Epithelial cell of prostate (primary cell): ENCODE measurements at places on chromosomes 5 and 9.

- DNase-seq = no peak
Measured at GRCh38 chr5:55820488-55820887, 30.7 kb upstream of the IL31RA start.

- no peak for DNase-seq
Measured at GRCh38 chr9:115717711-115718173, 435.8 kb upstream of the PAPPA start.

GRCh38 chr5:29899583-29899982 lies 1293.9 kb upstream of the CDH6 start:
- no peak for DNase-seq

DNA sequence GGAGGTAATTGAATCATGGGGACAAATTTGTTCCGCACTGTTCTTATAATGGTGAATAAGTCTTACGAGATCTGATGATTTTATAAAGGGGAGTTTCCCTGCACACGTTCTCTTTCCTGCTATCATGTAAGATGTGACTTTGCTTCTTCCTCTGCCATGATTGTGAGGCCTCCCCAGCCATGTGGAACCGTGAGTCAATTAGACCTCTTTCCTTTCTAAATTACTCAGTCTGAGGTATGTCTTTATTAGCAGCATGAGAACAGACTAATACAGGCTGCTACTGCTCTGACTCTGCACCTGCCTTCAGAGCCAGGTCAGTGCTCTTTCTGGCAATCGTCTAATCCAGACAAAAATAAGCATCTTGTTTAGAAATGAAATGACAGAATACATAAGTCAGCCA lies 479.2 kb upstream of the TUSC1 start:
- no peak for DNase-seq

DNA sequence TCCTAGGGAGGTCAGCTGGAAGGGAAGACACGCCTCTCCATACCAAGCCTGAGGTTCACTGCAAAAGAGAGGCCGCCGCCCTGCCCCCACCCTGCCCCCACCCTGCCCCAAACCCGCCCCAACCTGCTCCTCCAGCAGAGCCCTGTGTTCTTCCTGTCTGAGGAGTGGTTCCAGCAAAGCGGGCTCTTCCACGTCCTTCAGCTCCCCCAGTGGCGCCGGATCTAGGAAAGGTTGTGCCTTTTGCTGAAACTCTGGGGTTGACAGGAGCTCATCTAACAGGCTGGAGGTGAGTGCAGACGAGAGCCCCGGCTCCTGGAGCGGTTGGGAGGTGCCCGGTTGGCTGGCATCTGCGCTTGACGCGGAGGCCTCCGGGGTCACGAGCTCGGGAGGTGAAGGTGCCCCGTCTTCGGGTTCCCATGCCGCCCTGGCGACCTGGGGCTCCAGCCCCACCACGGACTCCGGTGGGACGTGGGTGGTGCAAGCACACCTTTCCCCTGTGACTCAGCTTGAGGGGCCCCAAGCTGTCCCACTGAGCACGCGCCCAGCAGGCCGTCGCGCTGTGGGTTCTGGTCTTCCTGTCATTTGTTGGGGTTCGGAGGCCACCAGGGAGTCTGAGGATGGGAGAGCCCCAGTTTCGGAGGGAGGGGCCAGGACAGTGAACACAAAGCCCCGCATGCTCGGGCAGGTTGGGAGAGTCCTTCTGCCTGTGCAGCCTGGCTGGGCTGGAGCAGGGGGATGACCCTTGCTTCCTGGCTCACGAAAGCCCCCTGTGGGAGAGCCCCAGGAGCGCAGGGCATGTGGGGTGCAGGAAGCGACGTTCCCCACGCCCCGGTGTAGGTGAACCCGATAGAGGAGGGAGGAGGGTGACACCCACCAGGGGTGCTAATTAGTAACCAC lies 1467.1 kb downstream of the FOXD4L5 start:
- no peak for DNase-seq

- no peak for DNase-seq
Measured at GRCh38 chr9:33517373-33517772, 6.7 kb upstream of the ANKRD18B start.

- peak; percentile 97 for DNase-seq
Measured at GRCh38 chr5:142720641-142721271, 34.9 kb upstream of the FGF1 start.

DNA sequence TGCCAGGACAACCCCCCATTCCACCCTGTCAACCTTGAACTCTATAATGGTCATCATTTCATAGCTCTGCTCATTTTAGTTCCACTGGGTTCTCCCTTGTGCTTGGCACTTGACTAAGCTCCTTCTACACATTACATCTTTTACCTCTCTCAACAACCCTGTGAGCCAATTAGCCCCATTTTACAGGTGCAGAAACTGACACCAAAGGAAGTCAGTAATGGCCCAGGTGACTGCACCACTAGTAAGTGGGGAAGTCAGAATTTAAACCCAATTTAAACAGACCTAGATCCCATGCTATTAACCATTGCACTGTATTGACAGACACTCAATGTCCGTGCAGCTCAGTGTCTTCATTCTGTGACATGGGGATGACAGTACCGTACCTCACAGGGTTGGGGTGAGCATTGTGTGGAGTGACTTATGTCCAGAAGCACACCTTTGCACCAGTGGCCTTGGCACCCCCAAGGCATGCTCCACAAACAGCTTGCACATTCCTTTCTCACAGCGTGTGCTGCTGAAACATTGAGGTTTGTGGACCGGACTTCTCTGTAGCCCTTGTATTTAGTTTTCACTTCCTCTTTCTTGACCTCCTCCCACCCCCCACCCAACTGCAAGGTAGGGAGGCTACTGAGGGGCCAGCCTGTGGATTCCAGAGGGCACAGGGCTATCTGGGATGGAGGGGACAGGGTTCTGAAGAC lies 23.1 kb downstream of the IRF1 start:
- DNase-seq = no peak

DNA sequence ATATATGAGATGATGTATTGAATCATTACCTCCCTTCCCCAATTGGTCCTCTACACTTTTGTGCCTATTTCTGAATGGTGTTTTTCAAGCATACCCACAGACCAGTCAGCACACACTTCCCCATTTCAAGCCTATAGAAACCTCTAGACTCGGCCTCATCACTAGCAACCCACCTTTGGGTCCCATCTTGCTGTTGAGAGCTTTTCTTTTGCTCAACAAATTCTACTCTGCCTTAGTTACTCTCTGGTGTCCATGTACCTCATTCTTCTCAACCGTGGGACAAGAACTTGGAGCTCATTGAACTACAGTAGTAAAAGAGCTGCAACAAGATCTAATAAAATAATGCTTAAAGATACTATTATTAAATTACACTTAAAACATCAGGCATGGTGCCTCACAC lies 49.0 kb upstream of the KDM4C start:
- DNase-seq = no peak

DNA sequence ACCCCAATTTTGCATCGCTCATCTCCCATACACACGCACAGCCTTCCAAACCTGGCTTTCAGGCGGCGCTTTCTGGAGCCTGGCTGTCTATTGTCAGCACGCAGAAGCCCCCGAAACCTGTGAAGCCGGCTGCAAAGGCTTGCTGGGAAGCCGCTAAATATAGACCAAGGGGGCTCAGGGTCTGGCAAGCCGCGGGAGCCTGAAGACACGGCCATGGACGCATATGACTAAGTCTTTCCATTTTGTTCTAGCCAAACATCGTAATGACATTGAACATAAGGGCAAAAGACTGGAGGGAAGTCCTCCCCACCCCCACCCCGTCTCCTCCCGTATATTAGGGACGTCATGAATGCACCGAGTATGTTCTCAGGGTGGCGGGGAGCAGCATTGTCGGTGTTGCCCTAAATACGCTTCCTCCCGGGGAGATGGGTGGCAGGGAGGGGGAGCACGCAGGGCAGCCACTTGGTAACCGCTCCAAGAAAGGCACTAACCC lies 1.1 kb downstream of the CTNND2 start:
- no peak for DNase-seq

- no peak for DNase-seq
Measured at GRCh38 chr9:71986900-71987299, 73.5 kb downstream of the C9orf57 start.

- DNase-seq = no peak
Measured at GRCh38 chr9:93216073-93216365, 32.1 kb downstream of the WNK2 start.

GRCh38 chr5:91127456-91128081 lies 255.5 kb downstream of the ARRDC3 start:
- DNase-seq = no peak

- no peak for DNase-seq
Measured at GRCh38 chr5:126694403-126694802, 82.5 kb upstream of the LMNB1 start.

- DNase-seq = no peak
Measured at GRCh38 chr5:149411738-149412519, 32.8 kb upstream of the IL17B start.

GRCh38 chr5:27821681-27822080 lies 783.3 kb upstream of the CDH9 start:
- no peak for DNase-seq

GRCh38 chr5:57398413-57399093 lies 84.1 kb downstream of the ACTBL2 start:
- no peak for DNase-seq

DNA sequence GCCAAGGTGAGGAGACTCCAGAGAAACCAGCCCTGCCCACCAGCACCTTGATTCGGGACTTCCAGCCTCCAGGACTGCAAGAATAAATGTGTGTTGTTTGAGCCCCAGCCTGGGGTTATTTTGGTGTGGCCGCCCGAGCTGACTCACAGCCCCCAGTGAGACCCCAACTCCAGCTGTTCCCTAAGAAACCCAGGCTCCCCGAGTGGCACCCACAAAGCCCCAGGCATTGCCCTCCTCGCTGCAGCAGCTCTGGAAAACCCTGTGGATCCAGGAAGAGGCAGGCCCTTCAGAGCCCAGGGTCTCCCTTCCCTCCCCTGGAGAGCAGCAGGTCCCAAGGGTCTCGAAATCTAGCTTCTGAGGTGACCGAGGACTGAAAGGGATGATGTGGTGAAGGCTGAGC lies 69.2 kb upstream of the PPP1R26 start:
- no peak for DNase-seq

- DNase-seq = no peak
Measured at GRCh38 chr5:68648944-68649857, 433.6 kb downstream of the PIK3R1 start.

DNA sequence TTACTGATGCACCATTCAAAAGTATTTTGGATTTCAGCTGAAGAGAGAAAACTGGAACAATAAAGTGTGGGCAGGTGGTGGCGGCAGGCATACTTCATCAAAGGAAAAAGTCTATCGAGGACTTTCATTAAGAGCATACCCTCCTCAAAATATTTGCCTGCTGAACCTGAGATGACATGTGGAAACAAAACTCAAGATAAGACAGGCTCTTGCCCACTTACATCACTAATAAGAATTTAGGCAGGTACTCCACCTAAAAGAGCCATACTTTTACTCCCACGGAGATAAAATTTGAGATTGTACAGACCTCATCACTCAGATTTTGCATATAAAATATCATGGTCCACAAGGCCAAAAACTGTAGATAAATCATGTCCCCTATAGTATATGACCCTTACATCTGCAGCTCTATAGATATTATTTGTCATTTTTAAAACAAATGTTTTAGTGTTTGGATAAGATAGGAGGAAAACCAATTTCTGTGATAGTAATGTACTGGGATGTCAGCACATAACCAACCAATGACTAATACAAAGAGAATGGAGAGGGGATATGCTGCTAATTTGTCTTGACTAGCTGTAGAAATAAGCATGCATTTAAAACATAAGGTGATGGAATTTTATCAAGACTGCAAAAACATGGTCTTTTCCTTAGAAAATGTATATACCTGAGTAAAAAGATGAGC lies 730.6 kb upstream of the ZNF608 start:
- no peak for DNase-seq

- DNase-seq = no peak
Measured at GRCh38 chr9:134648701-134649530, 7.3 kb downstream of the COL5A1 start.

- no peak for DNase-seq
Measured at GRCh38 chr9:86753836-86754235, 193.5 kb downstream of the GAS1 start.

- no peak for DNase-seq
Measured at GRCh38 chr5:155815248-155815647, 511.7 kb upstream of the SGCD start.

GRCh38 chr9:129241725-129242124 lies 63.7 kb upstream of the IER5L start:
- DNase-seq = no peak

GRCh38 chr5:10310066-10310779 lies 2.5 kb upstream of the CMBL start:
- DNase-seq = peak; percentile 41

GRCh38 chr5:165602529-165602928 lies 2097.1 kb downstream of the MAT2B start:
- DNase-seq = no peak

DNA sequence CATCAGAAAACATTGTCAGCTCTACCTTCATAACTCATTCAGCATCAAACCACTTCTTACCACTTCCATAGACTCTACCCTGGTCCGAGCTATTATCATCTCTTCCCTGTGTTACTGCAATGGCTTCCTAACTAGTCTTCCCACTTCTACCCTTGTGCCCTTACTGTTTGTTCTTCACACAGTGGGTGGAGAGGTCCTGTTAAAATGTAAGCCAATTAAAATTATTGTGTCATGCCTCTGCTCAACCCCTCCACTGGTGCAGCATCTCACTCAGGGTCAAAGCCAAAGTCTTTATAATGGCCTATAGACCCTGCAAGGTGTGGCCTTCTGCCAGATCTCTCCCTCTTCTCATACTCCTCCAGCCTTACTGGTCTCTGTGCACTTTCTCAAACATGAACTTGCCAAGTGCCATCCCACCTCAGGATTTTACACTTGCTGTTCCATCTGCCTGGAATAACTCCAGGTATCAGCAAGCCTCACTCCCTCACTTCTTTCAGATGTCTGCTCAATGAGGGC lies 22.8 kb upstream of the ARAP3 start:
- no peak for DNase-seq

- no peak for DNase-seq
Measured at GRCh38 chr9:121144482-121144881, 57.2 kb downstream of the RAB14 start.

- DNase-seq = no peak
Measured at GRCh38 chr5:33035851-33036527, 324.9 kb downstream of the NPR3 start.

GRCh38 chr9:127915325-127915752 lies 1.5 kb downstream of the ST6GALNAC4 start:
- no peak for DNase-seq

- DNase-seq = no peak
Measured at GRCh38 chr5:168777651-168778050, 198.5 kb upstream of the PANK3 start.
